ENCODE measurements at places on chromosomes 11 and 22. TPM values are rescaled to one million over a fixed set of nuclear protein-coding genes. Genes with fewer than 3 reads are reported as not detected.

ANGPTL5 gene
- total RNA-seq: not detected

GRCh38 chr11:61752117-61752924 lies at the start of gene MYRF:
TSS of gene MYRF (plus strand) at chr11:61752636. CDS start at chr11:61752745, 109 bp downstream.
- peak; percentile 74 for DNase-seq

OR4C16 gene
- not detected for total RNA-seq

DNA sequence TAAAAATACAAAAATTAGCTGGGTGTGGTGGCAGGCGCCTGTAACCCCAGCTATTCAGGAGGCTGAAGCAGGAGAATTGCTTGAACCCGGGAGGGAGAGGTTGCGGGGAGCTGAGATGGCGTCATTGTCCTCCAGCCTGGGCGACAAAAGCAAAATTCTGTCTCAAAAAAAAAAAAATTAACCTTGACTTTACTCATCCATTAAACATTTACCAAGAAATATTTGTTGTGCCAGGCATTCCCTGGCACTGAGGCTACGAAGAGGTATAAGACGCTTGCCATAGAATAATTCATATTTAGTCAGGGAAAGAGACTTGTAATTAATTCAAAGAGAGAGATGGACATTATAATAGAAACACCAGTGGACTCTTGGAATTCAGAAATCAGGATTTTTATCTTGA lies 13.2 kb upstream of the PAFAH1B2 start:
- DNase-seq: no peak

P2RY6 gene
- 0.25 TPM for total RNA-seq

- no peak for DNase-seq
Observed at GRCh38 chr22:38862375-38863329, 9.4 kb downstream of the CBX6 start.

DNA sequence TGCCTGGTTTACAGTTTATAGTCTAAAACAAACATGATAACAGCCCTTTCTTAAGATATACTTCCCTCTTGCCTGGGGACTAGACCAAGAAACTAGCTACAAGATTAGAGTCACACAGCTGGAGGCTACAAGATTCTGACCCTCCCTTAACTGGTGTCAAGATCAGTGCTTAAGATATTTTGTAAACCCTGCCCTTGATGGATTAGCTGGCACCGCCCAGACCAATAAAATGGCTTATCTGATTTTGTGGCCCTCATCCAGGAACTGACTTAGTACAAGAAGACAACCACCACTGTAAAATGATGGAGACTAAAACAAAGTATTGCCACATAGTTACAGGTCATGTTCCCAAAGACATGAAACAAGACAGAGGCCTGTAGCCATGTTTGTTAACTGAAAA lies 53.4 kb downstream of the FAM181B start:
- no peak for DNase-seq

- DNase-seq: peak; percentile 73
Observed at GRCh38 chr22:25509374-25509791, 55.1 kb upstream of the GRK3 start.
